Omental fat pad (tissue), 4 donors: ENCODE measurements at places on chromosomes 2 and 18.

- no peak for DNase-seq
Observed at GRCh38 chr2:61125123-61125710, 36.8 kb upstream of the C2orf74 start.

- no peak for DNase-seq
Observed at GRCh38 chr18:74387383-74387782, 69.7 kb downstream of the DIPK1C start.

GRCh38 chr2:82795446-82795845 lies 1663.6 kb downstream of the SUCLG1 start:
- DNase-seq = no peak

DNA sequence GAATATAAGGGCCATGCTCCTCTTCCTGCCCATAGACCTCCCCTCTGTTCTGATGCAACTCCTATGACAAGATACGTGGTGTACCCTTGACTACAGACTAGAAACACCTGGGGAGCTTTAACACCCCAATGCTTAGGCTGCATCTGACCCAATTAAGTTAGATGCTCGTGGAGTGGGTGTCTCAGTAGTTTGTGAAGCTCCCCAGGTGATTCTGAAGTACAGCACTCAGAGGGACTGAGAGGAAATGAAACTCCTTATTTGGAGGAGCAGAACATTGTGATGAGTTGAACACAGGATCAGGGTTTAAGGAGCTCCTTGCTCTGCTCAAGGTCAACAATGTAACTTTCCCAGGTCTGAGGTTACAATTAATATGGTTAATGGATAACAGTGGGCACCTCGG lies 80.3 kb upstream of the TTC39C start:
- no peak for DNase-seq

DNA sequence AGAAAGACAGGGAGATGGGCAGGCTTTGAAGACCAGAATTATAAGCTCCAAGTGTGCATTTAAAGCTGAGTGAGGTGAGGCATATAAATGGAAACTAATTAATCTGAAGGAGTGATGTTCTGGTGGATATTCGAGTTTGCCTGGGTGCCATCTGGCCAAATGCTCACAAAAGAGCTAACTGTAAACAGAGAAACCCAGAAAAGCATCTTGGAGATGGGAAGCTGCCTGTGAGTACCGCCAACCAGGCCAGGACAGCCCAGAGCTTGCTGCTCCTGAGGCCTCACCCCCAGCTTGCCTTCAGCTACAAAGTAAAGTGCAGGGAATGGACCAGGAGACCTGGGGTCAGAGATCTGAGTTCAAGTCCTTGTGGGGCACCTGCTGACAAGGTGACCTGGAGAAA lies 446.1 kb upstream of the MYT1L start:
- no peak for DNase-seq

- no peak for DNase-seq
Observed at GRCh38 chr2:20173496-20174402, 51.2 kb downstream of the SDC1 start.

DNA sequence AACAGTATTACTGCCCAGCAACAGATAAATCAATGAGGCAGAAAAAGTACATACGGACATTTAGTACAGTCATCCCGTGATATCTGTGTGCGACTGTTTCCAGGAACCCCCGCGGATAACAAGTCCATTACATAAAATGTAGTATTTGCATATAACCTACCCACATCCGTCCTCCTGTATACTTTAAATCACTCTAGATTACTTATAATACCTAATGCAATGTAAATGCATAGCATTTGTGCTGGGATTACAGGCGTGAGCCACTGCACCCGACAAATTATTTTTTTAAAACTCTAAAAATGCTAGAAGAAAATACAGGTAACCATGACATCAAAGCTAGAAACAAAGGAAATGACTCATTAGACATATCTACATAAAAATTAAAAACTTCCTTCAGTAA lies 91.6 kb downstream of the FAM161A start:
- DNase-seq = no peak

DNA sequence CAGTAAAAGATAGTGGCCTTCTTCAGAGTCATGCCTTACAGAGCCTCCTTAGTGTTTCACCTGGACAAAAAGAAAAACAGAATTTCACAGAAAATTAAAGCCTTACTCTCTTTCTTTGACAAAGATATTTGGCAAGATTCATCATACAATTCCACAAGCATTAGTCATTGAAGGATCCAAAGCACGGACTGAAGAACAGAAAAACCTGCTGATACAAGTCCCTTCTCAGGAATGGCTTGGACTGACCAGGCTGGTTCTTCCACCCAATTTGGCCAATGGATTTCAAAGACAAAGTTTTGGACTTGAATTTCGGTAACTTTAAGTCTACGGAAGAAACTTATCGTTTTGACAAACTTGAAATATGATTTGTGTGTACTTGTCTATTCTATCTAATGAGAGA lies 39.1 kb upstream of the GALNT3 start:
- DNase-seq = no peak

- no peak for DNase-seq
Observed at GRCh38 chr2:71006955-71007799, 12.5 kb upstream of the TEX261 start.

GRCh38 chr2:153946036-153946435 lies 74.3 kb downstream of the GALNT13 start:
- DNase-seq = no peak

DNA sequence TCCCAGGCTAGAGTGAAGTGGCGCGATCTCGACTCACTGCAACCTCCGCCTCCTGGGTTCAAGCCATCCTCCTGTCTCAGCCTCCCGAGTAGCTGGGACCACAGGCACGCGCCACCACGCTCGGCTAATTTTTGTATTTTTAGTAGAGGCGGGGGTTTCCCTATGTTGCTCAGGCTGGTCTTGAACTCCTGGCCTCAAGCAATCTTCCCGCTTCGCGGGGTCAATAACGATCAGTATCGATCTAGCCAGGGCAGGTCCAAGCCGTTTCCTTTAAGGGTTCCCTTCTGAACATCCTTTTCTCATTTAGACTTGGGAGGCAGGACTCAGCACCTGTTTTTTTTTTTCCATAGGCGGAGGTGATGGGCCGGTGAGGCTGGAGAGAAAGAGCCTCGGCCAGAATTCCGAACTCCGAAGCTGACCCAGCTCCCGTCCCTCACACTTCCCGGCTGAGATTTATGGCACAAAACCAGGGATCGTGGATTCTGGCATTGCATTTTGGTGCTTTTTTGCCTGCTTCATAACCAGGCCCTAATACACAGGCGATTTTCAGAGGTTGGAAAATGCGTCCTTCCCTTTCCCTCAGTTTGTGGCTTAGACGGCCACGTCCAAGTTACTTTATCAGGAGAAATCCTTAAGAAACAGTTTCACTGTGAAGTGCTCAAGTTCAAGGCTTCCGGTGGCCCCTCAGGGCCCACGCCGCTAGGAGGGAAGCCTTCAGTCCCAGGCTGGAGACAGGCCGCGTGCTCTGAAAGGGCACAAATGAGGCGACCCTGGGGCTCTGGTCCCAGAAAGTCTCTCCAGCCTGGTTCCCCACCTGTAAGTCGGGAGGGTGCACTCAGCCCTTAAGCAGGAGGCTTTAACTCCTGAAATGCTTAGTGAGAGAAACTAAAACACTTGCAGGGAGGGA lies 998 bp upstream of the SLC66A3 start:
- no peak for DNase-seq

DNA sequence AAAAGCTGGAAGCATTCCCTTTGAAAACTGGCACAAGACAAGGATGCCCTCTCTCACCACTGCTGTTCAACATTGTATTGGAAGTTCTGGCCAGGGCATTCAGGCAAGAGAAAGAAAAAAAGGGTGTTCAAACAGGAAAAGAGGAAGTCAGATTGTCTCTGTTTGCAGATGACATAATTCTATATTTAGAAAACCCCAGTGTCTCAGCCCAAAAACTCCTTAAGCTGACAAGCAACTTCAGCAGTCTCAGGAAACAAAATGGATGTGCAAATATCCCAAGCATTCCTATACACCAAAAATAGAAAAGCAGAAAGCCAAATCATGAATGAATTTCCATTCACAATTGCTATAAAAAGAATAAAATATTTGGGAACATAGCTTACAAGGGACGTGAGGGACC lies 11.1 kb downstream of the SLC8A1 start:
- no peak for DNase-seq

- DNase-seq = no peak
Observed at GRCh38 chr18:40096675-40097074, 1858.4 kb upstream of the PIK3C3 start.

DNA sequence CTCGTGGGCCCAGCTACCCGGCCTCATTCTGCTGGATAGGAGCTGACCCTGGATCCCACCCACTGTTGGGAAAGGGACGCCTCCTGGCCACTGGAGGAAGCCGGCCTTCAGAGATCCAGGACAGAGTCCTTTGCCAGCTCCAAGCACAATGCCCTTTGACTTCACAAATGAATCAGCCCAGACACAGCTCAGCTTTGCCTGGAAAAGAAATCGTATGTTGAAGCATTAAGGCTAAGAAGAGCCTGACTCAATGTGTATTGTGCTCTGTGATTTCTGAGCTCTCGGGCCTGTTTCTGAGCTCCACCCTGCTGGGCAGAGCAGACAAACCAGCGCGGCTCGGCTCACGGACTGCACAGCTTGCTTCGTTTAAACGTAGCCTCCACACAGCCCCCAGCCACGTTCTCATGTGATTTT lies 162.9 kb upstream of the APCDD1 start:
- no peak for DNase-seq

- no peak for DNase-seq
Observed at GRCh38 chr2:196466581-196466980, 172.9 kb upstream of the CCDC150 start.

GRCh38 chr2:111205774-111206173 lies 85.1 kb downstream of the BCL2L11 start:
- DNase-seq = no peak
